8988T (cell line): ENCODE measurements at places on chromosomes 6 and 20.

DNA sequence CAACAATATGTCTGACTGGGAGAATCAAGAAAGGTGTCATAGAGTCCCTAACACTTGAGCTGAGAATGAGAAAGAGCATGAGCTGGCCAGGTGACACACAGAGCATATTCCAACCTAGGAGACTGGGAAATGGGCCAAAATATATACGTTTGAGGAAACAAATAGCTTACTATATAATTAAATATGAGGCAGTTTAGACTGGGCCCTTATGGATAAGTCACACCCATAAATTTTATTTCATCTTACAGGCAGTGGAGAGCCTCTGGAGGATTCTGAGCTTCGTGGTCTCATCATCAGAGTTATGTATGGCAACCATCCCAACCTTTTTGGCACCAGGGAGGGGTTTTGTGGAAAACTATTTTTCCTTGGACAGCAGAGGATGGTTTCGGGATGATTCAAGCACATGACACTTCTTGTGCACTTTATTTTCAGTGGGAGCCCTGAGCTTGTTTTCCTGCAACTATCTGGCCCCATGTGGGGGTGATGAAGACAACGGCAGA lies 12.9 kb upstream of the NQO2 start:
- no peak for DNase-seq

- no peak for DNase-seq
These were observed 356.9 kb downstream of the ARHGAP18 start for GRCh38 chr6:129353067-129353466.

DNA sequence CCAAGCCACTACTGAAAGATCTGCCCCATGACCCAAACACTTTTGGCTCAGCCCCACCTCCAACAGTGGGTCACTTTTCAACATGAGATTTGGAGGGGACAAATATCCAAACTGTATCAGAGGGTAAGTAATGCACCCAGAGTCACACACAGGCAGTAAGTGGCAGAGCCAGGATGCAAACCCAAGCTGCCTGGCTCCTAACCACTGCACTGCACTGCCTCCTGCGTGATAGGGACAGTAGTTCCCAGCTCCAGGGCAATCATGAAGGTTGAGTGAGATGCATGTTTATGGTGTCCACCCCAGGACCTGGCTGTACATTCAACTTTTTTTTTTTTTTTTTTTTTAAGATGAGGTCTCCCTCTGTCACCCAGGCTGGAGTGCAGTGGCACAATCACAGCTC lies 88.2 kb downstream of the TOX2 start:
- no peak for DNase-seq

DNA sequence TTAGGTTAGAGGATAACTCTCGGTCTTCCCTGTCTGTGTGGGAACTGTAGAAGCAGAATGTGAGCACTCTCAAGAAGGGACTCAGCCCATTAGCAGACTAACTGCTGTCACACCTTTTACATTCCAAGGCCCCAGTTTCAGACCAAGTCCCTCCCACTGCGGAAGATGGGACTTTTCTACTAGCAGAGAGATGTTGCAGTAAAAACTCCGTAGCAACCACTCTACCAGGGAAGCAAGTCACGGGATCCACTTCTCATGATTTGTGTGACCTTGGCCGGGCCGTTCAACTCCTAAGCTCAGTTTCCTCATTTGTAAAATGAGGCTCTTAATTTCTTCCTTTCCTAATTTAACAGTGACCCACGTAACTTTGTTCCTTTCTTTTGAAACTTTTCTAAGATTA lies 77.1 kb upstream of the SLC4A11 start:
- no peak for DNase-seq

DNA sequence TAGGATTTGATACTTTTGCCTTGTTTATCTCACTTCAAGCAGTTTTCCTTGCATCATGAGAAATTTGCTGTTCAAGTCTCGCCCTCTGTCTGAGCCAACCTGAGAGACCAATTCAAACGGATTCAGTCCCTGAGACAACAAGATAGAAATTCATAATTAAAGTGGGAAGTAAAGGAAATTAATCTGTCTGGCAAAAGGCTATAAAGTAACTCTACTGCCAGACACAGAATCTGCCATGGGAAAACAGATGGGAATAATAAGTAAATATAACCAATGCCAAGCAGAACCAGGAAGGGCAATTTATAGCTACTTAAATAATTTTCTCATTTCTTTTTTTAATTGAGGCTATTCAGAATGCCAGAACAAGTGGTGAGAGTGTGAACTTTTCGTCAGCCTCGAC lies 239.6 kb downstream of the TFAP2C start:
- DNase-seq = no peak

DNA sequence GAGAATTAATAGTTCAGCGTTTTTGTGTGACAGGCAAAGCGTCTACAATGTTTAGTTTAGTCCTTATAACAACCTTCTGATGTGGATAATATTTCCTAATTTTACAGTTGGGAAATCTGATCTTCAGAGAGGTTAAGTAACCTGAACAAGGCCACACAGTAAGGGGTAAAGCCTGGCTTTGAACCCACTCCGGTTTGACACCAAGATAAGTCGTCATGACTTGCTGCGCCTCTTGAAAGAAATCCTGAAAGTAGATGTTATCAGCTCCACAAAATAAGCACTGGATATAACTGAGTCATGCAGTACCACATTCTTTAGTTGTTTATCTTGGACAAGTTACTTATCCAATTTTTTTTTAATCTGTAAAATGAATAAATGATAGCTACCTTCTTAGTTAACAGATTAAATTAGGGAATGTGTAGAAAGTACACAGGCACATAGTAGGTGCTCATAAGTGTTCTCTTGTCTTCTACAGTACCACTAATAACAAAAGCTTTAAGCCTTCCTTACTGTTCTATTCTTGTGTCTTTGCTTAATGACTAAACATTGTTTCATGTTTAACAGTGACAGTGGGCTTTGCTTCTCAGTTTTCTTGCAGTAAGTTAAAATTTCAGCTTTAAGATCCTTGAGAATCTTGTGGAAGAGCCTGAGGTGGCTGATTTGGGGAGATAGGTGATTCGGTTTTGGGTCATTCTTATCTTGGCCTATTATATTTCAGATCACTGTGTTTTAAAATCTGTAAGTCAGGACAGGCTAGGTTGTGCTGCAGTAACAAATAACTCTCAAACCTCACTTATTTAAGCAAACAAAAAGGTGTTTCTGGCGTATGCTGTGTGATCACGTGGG lies 2.1 kb downstream of the HIVEP1 start:
- no peak for DNase-seq

- no peak for DNase-seq
These were observed 6.1 kb downstream of the HLA-DRB1 start for GRCh38 chr6:32583527-32583898.

DNA sequence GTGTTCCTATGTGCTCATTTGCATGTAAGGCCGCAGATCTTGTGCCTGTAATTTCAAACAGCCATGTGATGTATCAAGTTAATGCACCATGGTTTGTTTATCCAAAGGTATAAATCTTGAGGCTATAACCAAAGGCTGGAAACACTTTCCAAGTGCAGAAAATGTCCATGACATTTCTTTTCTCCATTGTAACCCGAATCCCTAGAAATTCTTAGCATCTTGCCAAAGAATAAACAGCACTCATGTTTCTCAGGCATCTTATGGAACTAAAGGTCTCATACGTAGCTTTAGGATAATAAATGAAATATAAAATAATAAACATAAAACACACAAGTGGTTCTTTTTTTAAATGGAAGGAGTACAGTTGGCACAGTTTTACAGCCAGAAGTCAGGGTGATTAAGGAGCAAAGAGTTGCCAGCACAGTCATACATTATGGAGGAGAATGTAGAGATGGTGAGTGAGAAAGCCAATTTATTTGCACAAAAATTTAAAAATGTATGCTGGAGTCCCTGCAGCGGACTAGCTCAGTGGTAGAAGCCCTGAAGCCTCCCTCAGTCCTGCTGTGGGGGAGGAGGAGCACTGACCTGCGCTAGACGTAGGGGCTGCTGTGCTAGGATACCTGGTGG lies 18.0 kb downstream of the CDH26 start:
- no peak for DNase-seq

DNA sequence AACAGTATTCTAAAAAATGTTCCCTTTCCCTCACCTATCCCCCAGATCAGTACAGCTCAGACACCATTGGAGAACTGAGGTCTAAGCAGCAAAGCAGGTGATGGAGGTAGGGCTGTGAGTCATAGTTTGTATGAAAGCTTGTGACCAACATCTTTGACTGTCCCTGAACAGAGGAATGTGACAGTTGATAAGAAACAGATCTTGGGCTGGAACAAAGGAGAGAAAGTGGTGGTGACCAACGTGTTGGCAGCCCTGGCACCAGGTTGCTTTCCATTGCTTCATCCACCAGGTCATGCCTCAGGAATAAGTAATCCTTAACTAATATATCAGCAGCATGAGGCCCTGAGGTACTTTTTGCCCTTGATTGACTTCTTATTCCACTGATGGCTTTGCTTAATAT lies 19.9 kb upstream of the CRIP3 start:
- DNase-seq = no peak

DNA sequence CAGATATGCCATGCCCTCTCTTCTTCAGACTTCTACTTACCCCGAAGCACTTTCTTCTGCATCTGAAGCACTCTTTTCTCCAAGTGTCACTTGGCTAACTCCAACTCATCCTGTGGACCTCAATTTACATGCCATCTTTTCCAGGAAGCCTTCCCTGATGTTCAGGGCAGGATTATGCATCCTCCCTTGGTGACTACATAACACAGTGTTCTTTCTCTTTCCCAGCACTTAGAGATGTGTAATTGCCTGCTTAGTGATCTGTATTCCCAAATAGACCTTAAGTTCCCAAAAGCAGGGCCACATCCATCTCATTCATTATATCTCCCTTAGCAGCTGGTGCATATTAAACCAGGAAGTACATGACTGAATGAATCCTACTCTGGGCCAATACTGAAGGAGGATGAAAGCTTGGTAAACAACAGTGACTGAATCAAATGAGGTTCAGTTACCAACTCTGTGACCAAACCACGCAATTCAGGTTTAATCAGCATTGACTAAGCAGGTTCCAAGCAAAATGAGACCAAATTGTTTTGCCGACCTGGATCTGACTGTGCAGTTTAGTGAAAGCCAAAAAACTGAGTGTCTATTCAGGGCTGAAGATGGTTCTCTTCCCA lies 121.4 kb upstream of the TCF21 start:
- DNase-seq = no peak

GRCh38 chr6:53375847-53376246 lies 27.1 kb upstream of the ELOVL5 start:
- no peak for DNase-seq

DNA sequence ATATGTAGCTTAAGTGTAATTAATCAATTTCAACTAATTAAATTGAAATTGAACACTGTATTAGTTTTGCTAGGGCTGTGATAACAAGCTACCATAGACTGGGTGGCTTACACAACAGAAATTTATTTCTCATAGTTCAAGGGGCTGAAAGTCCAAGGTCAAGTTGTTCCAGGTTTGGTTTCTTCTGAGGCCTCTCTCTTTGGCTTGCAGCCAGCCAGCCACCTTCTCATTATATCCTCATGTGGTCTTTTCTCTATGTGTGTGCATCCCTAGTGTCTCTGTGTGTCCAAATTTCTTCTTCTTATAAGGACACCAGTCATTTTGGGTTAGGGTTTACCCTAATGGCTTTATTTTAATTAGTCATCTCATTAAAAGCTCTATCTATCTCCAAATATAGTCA lies 611.7 kb downstream of the UTRN start:
- DNase-seq = no peak

DNA sequence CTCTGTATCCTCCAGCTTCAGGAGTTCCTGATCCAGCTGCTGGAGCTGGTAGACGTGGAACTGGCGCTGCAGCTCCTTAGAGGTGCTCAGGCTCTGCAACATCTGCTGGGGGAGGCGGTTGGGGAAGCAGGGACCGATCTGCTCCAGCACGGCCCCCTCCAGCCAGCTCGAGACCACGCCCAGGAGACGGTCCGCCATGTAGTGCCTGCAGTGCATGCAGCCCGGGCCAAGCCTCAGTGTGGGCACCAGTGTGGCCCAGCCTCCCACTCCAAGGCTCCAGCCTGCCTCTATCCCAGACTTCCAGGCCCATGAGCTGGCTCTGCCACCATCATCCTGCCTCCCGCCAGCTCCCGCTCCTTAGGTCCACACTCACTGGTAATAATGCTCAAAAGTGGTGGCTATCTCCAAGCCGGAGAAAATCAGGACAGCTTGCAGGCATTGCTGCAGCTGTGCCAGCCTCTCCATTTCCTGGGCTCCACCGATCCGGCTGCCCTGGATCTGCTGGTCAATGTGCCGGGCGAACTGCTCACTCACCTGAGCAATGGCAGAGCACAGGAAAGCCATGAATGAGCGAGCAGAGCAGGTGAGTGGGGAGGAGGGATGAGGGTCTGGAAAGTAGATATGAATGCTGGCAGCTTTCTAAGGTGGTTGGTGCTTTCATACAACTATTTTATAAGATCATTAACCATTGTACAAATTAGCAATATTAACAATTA lies 13.0 kb downstream of the CUL7 start:
- no peak for DNase-seq

- no peak for DNase-seq
These were observed 35.7 kb downstream of the PDE10A start for GRCh38 chr6:165627366-165627765.

DNA sequence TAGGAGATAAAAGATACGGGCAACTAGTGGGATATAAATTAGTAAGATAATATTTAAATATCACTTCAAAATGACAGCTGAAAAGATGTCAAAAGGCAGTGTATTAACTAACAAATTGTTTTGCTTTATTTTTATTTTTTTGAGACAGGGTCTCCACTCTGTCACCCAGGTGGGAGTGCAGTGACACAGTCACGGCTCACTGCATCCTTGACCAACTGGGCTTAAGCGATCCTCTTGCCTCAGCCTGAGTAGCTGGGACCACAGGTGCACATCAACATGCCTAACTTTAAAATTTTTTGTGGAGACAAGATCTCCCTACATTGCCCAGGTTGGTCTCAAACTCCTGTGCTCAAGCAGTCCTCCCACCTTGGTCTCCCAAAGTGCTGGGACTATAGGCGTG lies 5.9 kb downstream of the ZNF292 start:
- no peak for DNase-seq

GRCh38 chr20:1010659-1011058 lies 8.5 kb upstream of the RSPO4 start:
- DNase-seq = no peak

GRCh38 chr20:61317966-61318530 lies 66.0 kb downstream of the CDH4 start:
- no peak for DNase-seq

DNA sequence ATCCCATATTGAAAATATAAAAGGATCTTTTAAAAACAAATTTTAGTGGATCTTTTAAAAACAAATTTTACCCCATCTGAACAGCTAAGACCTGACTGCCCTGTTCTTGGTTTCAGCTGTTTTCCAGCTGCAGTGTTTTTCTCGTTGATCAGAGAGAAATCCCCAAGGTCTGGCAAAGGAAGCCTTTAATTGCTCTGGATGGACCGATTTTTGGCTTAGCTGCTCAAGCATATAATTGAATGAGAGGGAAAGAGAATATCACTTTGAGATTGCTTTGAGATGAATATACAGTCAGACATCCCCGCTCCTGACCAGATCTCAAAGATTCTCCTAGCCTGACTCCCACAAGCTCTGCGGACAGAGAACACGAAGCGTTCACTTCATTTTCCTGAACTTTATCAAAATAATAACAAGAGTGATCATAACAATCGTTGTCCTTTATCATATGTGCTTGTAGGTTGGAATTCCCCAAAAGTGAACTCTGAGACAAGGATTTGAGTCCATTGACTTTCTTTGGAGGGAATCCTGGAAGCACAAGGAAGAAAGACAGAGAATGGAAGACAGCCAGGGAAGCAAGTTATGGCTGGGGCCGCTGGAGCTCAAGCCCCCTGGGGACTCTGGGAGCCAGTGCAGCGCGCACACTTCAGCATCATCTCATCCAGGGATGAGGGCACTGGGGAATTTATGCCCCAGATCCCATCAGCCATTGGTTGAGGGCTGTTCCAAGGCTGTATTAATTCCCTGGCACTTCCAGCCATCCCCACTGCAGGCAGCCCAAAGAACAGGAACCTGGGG lies 101.3 kb downstream of the SNX5 start:
- DNase-seq = no peak
